IMR-90 (cell line): ENCODE measurements at places on chromosomes 1 and 21. TPM values are rescaled to one million over a fixed set of nuclear protein-coding genes. Genes with fewer than 3 reads are reported as not detected.

GRCh38 chr1:66890621-66891020 is 34.0 kb downstream of the DNAI4 start:
- DNase-seq, result no peak

Gene FALEC
- not detected in 2 replicates for total RNA-seq

Gene ARHGEF19
- 3.3 and 4.5 TPM in 2 replicates for total RNA-seq

- peak; percentile 5 for DNase-seq
Measured at GRCh38 chr1:195328102-195328501, 1280.1 kb downstream of the KCNT2 start.

Gene SLC45A3
- 1.1 and 1.4 TPM in 2 replicates for total RNA-seq

Gene ESPN
- total RNA-seq, result under 0.01 TPM in 1 of 2 replicates, not detected in the other

DNA sequence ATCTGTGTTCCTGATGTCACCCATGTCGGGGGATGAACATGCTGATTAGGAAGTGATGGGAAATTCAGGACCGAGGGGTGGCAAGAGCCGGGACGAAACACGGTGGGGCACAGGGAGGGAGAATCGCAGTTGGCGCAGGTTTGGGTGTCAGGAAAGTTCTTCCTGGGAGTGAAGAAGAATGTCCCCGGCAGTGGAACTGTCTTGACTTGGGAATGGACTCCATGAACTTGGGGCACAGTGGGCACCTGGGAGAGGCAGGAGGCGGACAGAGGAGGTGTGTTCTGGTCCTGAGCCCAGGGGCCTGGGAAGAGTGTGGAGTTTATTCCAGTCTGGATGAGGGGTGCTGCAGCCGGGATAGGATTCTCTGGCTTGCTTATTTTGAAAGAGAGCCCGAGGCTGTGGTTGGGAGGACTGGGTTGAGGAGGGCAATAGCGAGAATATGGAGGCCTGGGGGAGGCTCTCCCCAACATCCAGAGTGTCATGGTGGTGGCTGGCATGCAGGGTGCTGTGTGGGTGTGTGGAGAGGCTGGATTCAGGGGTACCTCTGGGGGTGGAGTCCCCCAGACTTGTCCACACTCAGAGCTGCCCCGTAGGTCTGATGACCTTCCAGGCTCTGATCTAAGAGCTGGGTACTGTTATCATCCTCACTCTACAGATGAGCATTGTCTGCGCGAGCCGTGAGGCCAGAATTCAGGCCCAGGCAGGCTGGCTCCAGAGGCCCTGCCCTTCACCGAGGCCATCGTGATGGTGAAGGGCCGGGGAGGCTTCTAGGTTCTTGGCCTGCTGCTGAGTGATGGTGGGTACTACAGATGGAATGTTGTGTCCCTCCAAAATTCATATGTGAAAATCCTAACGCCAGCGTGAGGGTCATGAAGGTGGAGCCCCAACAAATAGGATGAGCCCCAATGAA is 274.5 kb upstream of the C1orf174 start:
- no peak for DNase-seq
